ENCODE measurements at places on chromosomes 7 and 10.

GRCh38 chr7:2100278-2101208, 132.2 kb downstream of the MAD1L1 start:
- DNase-seq = no peak

DNA sequence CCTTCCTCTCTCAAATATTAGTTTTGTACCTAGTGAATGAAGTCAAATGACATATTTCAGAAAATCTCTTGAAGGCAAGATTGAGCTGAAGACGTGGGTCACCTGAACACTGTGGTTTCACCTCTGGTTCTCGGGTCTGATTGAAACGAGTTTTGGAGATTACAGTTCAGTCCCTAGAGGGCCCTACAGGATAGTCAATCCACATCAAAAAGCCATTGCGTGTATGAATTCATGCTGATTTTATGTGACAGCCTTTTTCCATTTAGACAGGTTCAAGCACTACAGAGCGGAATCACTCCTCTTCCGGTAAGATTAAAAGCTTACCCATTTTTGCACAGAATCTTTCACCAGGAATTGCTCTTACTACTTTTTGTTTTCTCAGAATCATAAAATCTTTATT, 62.2 kb downstream of the VIM start:
- DNase-seq = no peak

DNA sequence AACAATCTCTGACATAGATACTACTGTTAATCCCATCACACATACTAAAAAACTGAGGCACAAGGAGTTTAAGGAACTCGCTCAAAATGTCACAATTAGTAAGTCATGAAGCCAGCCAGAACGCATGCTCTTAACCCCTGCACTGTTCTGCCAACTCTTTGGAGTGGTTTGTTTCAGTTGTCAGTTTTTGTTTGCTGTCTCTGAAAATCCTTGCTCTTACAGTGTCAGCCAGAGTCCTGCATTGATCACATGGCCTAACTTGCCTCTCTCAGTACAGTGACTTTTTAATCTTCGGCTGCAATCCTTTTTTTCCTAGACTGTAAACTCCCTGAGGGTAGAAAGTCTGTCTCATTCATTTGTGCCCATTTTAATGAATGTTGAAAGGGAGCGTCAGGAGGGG, 753.8 kb downstream of the AUTS2 start:
- no peak for DNase-seq

GRCh38 chr10:97774811-97775294, 3.1 kb upstream of the SFRP5 start:
- DNase-seq = no peak

GRCh38 chr7:124836173-124836572, 70.6 kb upstream of the GPR37 start:
- DNase-seq = no peak

- DNase-seq = no peak
Observed at GRCh38 chr10:44309939-44310761, 74.7 kb downstream of the CXCL12 start.

DNA sequence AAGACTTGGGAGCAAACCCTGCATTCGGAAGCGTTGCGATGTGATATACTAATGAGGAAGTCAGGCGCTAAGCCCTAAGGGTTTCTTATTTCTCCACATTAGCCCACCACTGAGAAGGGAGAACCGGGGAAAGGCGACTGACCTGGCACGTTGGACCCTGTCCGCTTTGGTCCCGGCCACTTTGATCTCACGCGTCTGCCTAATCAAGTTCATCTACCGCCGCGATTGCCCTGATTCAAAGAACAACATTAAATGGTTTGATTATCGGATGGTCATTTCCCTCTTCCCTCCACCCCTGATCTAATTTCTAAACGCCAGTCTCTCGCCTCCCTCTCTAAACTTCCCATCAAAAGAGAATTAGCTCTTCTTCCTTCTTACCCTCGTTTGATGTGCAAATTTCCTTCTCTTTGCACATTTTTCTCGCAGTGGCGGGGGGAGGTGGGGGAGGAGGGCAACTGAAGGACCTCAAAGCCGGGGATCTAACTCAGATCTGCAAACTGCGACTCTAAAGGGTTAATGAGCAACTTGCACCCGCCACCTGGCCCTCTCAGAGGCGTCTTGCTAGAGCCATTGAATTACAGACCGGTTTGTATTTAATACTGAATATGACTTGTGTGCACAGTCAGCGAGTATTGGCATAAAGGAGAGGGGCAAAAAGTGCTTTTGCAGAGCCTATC, 687 bp upstream of the DKK1 start:
- DNase-seq = no peak

DNA sequence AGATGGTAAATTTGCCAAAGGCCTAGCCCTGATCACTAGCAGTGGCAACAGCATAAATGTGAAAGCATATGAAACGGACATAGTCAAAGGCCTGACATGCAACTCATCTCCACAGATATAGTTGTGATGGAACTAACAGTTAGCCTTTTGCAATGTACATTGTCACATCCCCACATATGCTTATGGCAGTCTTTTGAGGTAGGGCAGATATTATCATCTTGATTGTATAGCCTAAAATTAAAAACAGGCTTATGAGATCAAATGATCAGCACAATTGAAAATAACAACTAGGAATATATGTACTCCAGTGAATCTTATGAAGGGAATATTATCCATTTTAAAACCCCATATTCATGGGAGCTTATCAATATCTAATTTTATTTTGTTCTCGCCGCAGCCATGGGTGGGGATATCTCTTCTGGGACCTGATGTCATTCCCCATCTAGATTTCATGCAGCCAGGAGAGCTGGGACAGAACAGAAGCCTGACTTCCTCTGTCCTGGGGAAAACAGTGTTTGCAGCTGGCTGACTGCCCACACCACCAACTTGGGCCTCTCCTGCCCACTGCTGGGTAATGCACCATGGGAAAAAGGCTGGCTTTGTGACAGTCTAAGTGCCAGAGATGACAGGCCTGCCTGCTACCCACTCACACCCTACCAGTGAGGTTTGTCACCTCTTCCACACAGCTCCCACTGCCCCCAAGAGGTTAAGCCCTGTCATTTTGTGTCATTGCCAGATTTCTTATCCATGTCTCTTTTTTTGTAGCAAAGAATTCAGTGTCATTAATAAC, 180.2 kb upstream of the FZD1 start:
- no peak for DNase-seq

- DNase-seq = no peak
Observed at GRCh38 chr10:36778651-36779050, 346.7 kb upstream of the ANKRD30A start.

GRCh38 chr10:101354328-101355071, 535 bp downstream of the BTRC start:
- DNase-seq = no peak

GRCh38 chr7:134029743-134030142, 97.4 kb upstream of the LRGUK start:
- DNase-seq = no peak

- DNase-seq = no peak
Observed at GRCh38 chr10:125144206-125144605, 16.2 kb downstream of the CTBP2 start.

DNA sequence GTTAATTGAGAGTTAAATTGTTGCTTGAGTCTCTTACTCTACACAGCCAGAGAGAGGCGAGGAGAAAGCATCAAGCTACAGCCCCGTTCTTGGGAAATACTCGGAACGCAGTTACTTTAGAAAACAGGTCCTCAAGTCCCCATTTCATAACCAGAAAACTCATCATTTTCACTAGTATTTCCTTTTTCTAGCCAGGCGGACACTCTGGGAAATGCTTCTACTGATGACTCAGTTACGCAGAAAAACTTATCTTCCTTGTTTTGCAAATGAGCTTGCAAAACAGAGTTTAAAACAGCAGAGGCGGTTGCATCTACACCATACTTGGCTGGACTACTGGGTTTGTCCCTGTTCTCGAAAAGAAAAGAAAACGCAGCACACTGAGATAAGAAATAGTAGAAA, 111.4 kb upstream of the FGFR2 start:
- no peak for DNase-seq

- DNase-seq = no peak
Observed at GRCh38 chr10:122239578-122240257, 31.4 kb upstream of the BTBD16 start.

- no peak for DNase-seq
Observed at GRCh38 chr10:84484541-84484940, 156.2 kb downstream of the CCSER2 start.
